ENCODE measurements at places on chromosomes 6 and 20.

DNA sequence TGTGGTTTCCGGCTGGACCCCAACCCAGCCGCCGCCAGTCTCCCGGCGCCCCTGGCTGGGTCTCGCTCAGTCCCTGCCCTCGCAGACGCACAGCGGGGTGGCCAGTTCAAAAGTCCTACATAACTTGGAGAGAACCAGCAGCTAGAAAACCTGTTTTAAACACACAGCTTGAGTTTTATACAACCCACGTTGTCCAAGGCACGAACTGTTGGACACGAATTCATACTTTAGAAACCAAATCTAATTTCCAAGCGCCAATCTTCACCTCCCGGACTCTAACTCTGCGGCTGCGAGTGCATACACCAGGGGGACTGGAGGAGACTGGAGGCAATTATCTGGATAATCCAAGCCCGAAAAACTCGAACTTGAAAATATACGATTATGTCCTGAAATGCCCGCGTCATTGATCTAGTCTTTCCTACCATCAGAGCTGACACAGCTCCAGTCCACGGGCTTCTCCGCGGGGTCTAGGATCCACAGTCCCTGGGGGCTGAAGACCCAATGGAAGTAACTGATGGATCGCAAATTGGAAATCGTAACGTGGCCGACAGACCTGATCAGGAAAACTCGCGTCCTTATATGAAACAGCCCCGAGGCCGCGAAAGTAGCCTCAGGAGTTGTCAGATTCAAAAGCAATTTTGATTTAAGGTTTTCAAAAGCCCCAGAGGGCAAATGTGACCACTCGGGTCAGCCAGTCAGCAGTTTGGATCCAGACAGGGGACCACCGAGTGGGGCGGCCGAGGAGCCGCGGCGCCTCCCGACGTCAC lies 843 bp upstream of the HEY2 start:
- DNase-seq, result peak; percentile 85

- no peak for DNase-seq
Observed at GRCh38 chr20:45320948-45321595, 13.0 kb upstream of the MATN4 start.

- DNase-seq, result no peak
Observed at GRCh38 chr6:153401751-153402150, 270.7 kb upstream of the RGS17 start.

- DNase-seq, result no peak
Observed at GRCh38 chr6:32964776-32965175, 3.6 kb upstream of the BRD2 start.

GRCh38 chr6:165571068-165571682 lies 91.9 kb downstream of the PDE10A start:
- DNase-seq, result no peak

DNA sequence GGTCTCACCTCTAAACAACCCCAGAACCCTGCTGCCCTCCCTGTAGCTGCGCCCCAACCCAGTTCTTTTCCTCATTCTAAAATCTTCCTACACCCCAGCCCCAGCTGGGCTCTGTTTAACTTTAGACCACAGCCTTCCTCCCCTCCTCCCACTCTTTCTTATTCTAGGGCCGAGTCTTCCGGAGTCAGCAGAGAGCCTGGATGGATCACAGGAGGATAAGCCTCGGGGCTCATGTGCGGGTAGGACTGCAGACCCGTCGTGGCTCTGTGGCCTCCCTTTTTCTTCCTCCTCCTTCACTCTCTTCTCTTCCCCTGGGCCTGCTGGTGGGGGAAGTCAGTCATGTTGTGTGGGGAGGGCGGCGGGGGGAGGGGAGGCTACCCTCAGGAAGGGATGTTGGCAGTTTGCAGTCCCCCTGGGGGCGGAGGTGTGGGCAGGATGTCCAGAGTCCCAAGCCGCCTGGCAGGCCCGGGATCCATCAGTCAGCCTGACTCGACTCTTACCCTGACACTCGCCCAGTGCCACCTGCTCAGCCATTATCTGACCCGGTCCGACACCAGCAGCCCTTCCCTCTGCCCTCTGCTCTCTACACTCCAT lies 8.1 kb downstream of the CAPN11 start:
- DNase-seq, result no peak

All from NCI-H2029 treated with DMSO at 0.1 percent for 48 hours (cell line).